ENCODE measurements at places on chromosomes 7 and 10.
A peak's percentile ranks its signal among the peaks of the same experiment; 100 is the strongest.

DNA sequence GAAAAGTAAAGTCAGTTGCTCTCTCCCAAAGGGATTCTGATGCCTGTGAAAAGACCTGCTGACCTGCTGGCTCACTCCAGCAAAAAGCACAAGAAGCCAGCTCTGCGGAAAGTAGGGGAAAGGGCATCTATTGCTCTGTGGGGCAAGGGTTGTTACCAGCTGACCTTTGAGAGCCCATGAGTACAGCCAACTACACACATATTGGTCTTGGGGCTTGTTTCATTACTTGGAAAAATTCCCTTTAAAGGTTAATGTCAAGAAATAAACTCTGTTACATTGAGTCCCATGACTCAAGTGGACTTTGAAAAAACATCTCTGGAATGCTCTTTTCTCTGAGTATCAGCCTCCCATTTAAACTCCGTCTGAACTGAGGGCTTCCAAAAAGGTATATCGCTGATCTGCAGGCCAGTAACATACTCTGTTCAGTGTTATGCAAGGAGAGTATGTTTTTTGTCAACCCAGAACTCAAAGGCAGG, 53.2 kb downstream of the PANK1 start:
- no peak for DNase-seq

GRCh38 chr7:137304624-137305235, 38.8 kb downstream of the PTN start:
- DNase-seq = no peak

DNA sequence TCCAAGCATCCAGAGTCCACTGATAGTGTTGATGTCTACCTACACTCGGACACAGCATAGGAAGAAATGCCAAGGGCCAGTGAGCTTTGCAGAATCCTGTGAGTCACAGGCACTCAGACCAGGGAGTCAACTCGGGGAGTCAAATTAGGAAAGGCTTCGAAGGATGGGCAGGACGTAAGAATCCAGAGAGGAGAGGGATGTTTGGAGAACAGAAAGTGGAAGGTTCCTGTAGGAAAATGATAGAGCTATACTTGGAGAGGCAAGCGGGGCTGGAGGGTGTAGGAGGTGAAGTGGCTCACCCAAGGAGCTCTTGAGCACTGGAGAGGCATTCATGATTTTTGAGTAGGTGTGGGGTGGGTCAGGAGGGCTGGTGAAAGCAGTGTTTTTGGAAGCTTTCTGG, 3.0 kb downstream of the ZYX start:
- DNase-seq = no peak

DNA sequence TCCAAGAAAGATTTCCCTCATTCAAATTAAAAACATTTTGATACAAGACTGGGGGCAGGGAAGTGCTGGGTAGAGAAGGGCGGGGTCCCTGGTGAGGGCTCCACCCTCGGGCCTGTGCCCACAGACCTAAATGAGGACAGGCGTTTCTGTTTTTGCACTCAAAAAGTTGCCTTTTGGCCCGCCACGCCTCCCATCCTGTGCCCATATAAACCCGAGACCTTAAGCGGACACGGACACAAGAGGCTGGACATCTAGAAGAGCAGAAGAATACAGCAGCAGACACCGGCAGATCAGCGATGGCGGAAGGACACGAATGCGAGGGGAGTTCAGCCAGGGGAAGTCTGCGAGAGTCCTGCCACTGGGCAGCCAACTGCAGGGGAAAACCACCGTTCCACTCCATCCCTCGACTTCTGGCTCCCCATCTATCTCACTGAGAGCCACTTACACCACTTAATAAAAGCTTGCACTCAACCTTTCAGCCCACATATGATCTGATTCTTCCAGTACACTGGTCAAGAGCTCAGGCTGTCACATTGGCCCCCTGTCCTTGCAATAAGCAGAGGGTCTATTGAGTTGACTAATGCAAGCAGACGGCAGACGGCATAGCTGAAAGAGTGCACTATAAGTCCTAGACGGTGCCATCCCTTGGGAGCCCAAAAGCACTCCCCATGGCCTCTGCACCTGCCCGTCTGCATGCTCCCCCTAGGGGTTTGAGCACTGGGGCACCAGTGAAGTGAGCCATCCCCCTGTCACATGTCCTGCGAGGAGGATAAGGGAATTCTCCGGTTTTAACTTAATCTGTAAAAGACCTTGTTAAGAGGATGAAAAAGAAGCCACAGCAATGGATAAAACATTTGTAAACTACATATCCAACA, 181.8 kb upstream of the PRSS1 start:
- DNase-seq = no peak

- no peak for DNase-seq
Observed at GRCh38 chr7:52406808-52407207, 628.6 kb upstream of the POM121L12 start.

DNA sequence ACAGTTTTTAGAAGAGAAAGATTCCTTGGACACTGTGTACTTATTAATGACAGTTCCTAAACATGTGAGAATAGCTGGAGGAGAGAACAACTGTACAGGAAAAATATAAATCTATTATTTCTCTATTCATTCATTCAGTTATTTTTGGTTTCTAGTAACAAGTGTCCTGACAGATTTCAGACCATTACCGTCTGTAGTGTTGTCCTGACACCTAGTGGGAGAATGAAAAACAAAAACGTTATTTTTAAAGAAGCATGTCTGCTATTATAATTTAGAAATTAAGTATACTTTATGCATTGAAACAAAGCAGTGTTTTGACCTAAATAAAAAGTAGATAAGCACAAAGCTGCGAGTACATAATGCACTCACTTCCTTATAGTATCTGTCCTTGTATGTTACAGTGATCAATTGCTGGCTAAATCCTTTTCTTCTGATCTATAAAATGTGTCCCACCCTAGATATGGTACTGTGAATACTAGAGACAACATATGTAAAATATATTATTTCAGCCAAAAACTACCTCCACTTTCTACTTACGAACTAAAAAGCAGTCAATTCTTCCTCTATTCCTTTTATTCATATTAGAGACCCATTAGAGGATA, 575.6 kb downstream of the ARL4A start:
- DNase-seq = peak; percentile 26

DNA sequence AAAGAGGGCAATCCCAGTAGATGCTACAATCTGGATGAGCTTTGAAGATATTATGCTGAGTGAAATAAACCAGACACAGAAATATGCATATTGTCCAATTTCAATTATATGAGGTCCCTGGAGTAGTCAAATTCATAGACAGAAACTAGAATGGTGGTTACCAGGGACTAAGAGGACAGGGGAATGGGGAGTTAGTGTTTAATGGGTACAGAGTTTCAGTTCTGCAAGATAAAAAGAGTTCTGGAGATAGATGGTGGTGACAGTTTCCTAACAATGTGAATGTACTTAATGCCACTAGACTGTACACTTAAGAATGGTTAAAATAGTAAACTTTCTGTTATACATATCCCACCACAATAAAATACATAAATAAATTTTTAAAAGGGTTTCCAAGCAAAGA, 236.6 kb downstream of the ELMO1 start:
- DNase-seq = no peak

DNA sequence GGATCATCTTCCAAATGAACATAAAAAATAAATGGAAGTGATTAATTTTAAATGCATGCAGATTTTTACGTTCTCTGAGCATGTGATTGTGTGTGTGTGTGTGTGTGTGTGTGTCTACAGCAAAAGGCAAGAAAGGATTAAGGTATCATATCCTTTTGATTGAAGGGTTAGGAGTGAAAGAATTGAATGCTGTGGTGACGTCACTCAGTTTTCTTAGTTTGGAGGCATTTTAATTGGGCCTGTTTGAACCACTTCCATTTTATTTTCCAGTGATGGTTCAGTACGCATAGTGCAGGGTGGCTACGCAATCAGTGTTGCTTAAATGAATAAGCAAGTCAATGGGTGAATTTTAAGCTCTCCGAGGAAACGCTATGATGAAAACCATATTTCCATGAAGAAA, 31.3 kb downstream of the TACC2 start:
- DNase-seq = no peak

- no peak for DNase-seq
Observed at GRCh38 chr10:18100669-18101068, 39.6 kb upstream of the CACNB2 start.

- DNase-seq = no peak
Observed at GRCh38 chr7:129859183-129859582, 93.6 kb downstream of the UBE2H start.

- no peak for DNase-seq
Observed at GRCh38 chr10:118408181-118408580, 66.1 kb upstream of the FAM204A start.

GRCh38 chr10:98338896-98339295, 70.9 kb upstream of the LOXL4 start:
- DNase-seq = peak; percentile 26

- DNase-seq = no peak
Observed at GRCh38 chr7:89943525-89944050, 210.7 kb upstream of the STEAP1 start.

DNA sequence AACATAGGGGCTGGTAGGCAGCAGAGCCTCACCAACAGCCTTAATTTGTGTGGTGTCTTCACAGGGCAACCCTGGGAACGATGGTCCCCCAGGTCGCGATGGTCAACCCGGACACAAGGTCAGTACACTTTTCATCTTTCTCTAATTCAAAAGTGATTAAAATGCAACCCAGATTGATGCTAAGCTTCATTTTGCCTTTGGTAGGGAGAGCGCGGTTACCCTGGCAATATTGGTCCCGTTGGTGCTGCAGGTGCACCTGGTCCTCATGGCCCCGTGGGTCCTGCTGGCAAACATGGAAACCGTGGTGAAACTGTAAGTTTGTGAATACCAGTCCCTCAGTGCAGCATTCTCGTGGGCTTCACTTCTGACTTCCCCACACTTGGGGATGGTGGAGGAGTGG, 30.9 kb downstream of the COL1A2 start:
- no peak for DNase-seq

GRCh38 chr10:101875068-101875688, 31.6 kb upstream of the KCNIP2 start:
- no peak for DNase-seq

DNA sequence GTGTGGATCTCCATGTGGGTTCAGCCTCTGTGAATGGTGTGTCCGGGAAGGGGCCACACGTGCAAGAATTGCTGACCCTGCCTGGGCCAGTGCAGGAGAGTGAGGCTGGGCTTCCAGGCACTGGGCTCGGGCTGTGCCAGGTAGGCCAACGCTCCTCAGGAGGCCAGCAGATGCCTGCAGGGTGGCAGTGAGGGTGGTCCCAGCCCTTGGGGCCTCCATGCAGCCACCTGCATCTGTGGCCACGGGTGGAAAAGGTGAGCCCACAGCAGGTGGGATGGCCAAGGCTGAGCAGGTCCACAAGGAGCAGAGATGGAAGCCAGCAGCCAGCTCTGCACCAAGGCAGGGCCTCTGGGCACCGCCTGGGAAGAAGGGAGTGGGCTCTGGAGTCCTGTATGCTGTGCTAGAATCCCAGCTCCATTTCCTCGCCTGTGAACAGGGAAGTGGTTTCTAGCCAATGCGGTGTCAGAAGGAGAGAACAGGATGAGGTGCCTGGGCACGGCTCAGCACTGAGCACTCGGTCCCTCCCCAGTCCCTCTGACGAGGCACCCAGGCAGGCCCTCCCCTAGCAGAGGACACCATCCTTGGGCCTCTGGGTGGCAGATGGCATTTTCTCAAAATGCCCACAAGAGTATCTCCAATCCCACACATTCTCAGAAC, 31.1 kb upstream of the RET start:
- no peak for DNase-seq

- DNase-seq = no peak
Observed at GRCh38 chr10:35794703-35795102, 152.6 kb upstream of the FZD8 start.
